ENCODE measurements at places on chromosomes 13 and 19.

GRCh38 chr19:19535311-19536191 lies 2.5 kb upstream of the CILP2 start:
- DNase-seq: no peak

- no peak for DNase-seq
Observed at GRCh38 chr13:70994191-70994590, 872.8 kb downstream of the DACH1 start.

DNA sequence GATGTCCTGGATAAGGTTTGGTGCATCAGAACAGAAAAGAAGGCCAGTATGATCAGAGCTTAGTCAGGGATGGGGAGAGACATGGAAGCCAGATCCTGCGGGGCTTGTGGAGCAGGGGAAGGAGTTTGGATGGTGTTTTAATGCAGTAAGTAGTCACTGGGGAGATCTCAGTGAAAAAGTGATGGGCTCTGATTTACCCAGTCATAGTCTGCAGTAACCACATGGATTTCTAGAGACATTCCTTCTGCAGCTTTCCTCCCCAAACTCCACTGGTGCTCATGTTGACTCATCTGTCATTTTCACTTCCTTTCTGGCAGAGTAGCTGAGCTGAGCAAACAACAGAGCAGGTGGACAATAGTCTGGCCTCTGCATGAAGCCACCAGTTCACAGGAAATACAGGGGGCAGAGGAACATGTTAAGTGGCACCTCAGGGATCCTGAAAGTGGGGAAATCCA lies 144.1 kb downstream of the DPF1 start:
- DNase-seq: no peak

DNA sequence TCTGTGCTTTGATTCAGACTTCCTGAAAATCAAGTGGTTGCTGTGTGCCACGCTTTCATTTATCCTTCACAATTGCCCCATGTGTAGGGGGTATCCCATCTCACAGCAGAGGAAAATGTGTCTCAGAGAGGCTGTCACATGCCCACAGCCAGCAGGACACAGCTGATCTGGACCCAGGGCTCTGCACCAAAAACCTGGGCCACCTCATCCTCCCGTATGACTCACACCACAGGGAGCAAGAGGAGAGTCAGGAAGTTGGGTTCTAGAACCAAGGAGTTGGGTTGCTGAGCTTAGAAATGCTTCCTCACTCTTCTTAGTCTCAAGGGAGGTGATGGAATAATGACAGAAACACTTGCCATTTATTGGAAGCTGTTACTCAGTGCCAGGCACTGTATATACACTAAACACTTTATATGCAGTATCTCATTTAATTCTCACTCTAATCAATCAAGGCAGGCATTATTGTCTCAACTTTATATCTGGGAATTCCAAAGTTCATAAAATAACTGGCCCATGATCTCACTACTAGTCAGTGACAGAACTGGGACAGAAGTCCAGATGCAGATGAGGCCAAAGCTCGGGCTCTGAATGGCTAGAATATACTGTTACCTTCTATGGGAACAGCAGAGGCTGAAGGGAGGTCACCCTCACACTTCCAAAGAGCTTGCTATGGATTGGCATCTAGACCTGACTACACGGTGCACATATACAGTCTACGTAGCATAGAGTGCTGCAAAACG lies 47.7 kb upstream of the ATP12A start:
- no peak for DNase-seq

GRCh38 chr19:18309525-18310064 lies 13.3 kb downstream of the LSM4 start:
- DNase-seq: no peak

- DNase-seq: no peak
Observed at GRCh38 chr13:113324398-113324797, 27.4 kb downstream of the LAMP1 start.

DNA sequence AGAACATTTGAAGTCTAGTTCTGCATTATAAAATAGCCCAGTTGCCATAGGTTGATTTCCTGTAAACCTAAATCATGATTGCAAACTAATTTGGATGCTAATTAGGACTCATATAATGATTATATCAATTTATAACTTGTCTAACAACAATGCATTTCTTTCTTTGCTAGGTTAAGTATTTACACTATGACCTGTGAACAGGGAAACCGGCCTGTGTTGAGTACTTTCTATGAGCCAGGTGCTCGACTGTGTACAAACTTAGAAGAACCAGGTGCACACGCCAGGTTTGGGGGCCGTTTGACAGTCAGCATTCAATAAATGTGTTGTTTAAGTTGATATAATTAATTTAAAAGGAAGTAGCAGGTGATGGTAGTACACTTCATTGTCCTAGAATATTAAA lies 203.1 kb downstream of the TM9SF2 start:
- DNase-seq: no peak

DNA sequence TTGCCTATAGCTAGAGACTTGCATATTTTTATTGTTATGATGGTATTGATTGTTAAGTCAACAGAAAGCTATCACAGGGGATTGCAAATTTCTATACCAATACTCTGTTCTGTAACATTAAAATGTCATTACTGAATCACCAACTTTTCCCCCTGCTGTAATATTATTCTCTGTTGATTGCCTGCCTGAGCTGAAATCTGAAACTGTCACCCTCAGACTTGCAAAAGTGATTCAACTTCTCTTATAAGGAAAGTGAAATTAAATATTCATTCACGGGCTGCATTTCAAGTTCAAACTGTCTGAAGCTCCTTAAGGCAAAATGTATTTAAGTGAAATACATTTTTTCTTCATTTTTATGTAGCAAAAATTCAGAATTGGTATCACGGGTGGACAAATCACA lies 723.2 kb downstream of the PCDH9 start:
- no peak for DNase-seq

- no peak for DNase-seq
Observed at GRCh38 chr13:103097366-103097928, 31.2 kb upstream of the SLC10A2 start.

Measured in effector memory CD8-positive, alpha-beta T cell (primary cell).